ENCODE measurements at places on chromosomes 3 and 15.

DNA sequence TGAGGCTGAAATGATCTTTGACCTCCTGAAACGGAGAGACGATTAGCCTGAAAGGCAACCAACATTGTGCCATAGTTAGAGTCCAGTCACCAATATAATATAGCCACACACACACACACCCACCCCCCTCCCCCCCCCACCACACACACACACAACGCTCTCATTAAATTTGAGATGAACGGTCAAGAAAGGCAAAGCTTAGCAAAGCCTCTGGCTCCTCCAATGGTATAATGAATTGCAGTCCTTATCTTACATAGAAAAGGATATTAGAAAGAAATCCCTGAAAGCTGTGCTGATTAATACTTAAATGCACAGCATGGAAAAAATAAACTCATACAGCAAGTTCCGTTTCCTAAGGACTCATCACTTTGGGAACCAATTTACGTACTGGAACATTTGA, 876 bp upstream of the ZNF385D start:
- DNase-seq = no peak

DNA sequence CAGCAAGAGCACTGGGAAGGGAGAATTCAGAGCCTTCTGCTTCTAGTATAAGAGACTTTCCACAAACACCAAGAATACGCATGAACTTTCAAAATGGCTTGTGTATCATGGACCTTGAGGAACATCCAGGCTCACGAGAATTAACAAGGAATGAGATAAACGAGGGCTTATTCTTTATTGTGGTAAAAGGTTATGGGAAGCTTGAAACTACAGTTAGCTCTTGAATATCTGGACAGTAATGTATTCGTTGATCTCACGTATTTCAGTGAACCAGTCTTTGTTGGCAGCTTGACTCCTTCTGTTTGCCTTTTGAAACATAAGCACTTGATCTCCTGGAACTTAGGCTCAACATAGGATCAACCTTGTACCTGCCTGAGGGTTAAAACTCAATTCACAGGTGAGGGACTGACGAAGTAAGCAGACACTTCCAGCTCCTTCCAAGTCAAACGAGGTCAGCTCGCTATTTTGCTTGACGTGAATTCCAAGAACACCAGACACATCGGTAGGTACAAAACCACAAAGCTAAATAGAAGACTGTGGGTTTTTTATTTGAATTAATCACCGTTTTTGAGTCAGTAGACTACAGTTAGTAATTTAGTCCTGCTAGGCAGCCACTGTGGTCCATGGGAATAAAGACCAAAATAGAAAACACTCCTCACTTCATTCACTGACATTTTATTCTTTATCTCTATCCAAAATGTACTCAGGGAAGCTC, 30.8 kb downstream of the GALNT15 start:
- DNase-seq = no peak

DNA sequence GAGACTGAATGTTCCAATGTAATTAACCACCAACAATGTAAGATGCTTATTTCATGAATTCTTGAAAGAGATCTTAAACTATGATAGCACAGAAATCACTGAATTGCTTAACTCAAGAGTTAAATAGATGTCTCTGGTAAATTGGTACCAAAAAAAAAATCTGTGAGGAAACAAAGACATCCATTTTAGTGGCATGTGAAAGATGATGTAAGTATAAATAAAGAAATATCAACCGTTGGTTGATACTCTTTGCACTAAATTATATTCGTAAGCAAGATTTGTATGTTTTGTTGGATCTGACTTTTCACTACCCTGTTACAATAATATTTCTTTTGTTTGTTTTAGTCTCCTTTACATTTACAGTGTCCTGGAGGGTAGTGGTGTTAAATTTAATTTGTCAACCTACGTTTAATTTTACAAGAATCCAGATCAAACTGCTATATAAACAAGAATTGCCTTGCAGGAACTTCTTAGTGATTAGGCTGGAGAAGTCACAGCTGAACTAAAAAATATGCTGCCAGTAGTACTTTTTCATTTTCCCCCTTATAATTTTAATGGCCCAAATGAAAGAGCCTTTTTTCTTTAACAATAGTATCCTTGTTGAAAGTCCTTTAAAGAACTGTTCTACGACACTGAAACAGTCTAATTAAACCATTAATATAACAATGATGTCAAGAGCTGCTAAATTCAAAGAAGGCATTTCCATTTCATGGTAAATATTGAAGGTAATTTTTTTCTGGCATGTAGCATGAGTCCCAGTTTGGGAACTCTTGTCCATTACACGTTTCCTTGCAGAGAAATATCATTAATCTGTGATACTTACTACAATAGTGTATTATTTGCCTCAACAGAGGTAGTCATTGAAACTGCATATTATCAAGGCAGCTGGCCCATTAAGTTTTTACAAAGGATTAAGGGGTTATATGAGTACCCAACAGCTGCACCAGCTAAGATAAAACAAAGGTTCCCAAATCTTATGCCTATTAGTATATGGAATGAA, 109.6 kb upstream of the PHLDB2 start:
- no peak for DNase-seq

GRCh38 chr15:90481023-90481422, 48.7 kb upstream of the CRTC3 start:
- no peak for DNase-seq

- no peak for DNase-seq
These were observed 24.7 kb downstream of the PTH1R start for GRCh38 chr3:46902188-46902631.

DNA sequence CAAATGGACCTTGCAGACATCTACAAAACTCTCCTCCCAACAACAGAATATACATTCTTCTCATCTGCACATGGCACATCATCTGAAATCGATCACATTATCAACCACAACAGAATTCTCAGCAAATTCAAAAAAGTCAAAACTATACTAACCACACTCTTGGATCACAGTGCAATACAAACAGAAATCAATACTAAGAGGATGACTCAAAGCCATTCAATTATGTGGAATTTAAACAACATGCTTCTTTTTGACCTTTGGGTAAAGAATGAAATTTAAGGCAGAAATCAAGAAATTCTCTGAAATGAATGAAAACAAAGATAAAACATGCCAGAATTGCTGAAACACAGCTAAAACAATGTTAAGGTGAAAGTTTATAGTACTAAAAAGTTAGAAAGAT, 358.1 kb downstream of the NSUN3 start:
- no peak for DNase-seq

GRCh38 chr3:93969443-93969842, 4.3 kb downstream of the PROS1 start:
- DNase-seq = no peak
